ENCODE measurements at places on chromosomes 3 and 15.
A peak's percentile ranks its signal among the peaks of the same experiment; 100 is the strongest.

DNA sequence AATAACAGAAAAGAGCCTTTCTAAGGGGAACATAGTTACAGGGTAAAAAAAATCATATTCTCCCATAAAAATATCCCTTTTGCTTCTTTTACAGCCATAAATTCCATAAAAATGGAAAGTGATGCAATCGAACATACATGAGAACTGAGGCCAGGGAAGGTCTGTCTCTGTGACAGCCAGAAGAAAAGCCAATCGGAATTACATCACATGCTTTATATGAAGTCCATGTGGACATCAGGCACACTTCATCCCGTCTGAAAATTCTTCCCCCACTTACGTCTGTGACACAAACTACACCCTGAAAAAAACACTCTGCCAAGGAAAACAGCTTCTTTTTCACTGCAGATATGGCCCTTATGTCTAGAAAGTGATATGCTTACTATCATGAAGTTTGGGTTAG lies 323.5 kb downstream of the ERC2 start:
- DNase-seq: no peak
- no peaks in the 10 kb centered on the region for H3K4me1 ChIP-seq
- peak overlapping the region; percentile 12 for H3K27ac ChIP-seq
- no peaks in the 10 kb centered on the region for H3K27me3 ChIP-seq
- H3K36me3 ChIP-seq: no peaks in the 10 kb centered on the region
- H3K4me3 ChIP-seq: no peak overlapping the region

DNA sequence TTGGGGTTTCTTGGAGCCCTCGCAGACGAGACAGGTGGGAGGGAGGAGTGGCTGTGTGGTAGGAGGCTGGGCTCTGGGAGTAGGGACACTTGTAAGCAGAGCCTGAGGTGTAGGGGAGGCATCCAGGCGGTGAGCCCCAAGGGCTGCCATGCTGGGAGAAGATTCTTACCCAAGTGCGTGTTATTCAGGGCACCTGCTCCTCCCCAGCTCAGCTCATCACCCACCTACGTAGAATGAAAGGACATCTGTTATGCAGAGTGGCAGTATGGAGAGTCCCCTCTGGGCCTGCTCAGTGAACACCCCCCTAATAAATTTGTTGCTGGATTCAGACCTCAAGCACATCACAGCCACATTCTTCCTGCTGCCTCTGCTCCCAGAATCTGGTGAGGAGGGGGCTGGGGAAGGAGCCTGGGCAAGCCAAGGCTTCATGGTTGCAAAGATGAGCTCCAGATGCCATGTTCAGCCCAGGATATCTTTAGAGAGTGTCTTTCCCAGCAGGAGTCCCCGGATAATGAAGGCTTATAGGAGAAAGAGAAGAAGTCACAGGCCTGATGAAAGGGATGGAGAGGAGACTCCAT lies 261.8 kb downstream of the EPHB1 start:
- H3K4me3 ChIP-seq: no peak overlapping the region
- no peaks in the 10 kb centered on the region for H3K4me1 ChIP-seq
- DNase-seq: no peak
- H3K27me3 ChIP-seq: no peaks in the 10 kb centered on the region
- no peak overlapping the region for H3K27ac ChIP-seq
- H3K36me3 ChIP-seq: no peaks in the 10 kb centered on the region

GRCh38 chr15:36603987-36604386 lies 24.6 kb downstream of the CDIN1 start:
- no peak overlapping the region for H3K27ac ChIP-seq
- DNase-seq: no peak
- no peaks in the 10 kb centered on the region for H3K36me3 ChIP-seq

DNA sequence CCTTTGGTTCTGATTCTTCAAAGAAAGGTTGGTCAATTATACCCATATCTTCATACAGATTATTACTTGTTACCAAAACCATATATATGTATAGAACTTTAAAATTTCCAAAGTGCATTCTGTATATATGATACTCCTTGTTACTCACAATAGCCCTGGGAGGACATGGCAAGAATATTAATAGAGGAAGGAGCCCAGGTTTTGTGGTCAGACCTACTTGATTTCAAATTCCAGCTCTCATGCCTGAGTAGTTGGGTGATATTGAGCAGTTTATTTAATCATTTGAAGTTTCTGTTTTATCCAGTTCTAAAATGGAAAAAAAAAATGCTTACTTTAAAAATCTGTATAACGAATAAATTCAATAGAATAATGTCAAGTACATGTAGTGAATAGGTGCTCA lies 2.5 kb downstream of the IL1RAP start:
- H3K4me3 ChIP-seq: no peak overlapping the region
- no peaks in the 10 kb centered on the region for H3K27me3 ChIP-seq
- peaks cover 5% of the 10 kb centered on the region for H3K36me3 ChIP-seq
- H3K4me1 ChIP-seq: no peaks in the 10 kb centered on the region
- DNase-seq: no peak

- DNase-seq: no peak
- H3K4me3 ChIP-seq: no peak overlapping the region
- H3K27me3 ChIP-seq: no peaks in the 10 kb centered on the region
- no peak overlapping the region for H3K27ac ChIP-seq
- H3K36me3 ChIP-seq: no peaks in the 10 kb centered on the region
These were observed 86.6 kb downstream of the SNRK start for GRCh38 chr3:43372809-43373559.

GRCh38 chr3:52202384-52203077 lies 4.6 kb downstream of the ALAS1 start:
- peaks cover 87% of the 10 kb centered on the region for H3K4me1 ChIP-seq
- H3K27ac ChIP-seq: peak overlapping the region; percentile 2
- no peak for DNase-seq
- H3K4me3 ChIP-seq: no peak overlapping the region

GRCh38 chr15:92158426-92158825 lies 235.3 kb upstream of the ST8SIA2 start:
- no peaks in the 10 kb centered on the region for H3K4me1 ChIP-seq
- H3K36me3 ChIP-seq: no peaks in the 10 kb centered on the region

- DNase-seq: no peak
- H3K4me3 ChIP-seq: no peak overlapping the region
- H3K27me3 ChIP-seq: no peaks in the 10 kb centered on the region
- H3K27ac ChIP-seq: no peak overlapping the region
- no peaks in the 10 kb centered on the region for H3K4me1 ChIP-seq
These were observed 39.3 kb downstream of the IL1RAP start for GRCh38 chr3:190552969-190553759.

DNA sequence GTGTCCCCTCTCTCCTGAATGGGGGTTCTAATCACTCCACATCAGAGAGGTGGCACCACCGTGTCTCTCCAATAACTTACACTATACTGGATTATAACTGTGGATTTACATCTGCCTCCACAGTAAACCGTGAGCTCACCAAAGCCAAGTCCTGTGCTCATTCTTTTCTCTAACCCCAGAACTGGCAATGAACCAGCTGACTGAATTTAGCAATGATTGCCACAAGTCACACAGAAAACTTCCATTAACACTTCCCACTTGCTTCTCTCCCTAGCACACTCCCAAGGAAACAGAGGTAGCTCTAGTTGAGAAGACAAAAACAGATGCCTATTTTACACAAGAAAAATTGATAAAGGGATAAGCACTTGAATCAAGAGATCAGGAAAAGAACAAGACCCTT lies 361.3 kb downstream of the ULK4 start:
- no peaks in the 10 kb centered on the region for H3K27me3 ChIP-seq
- no peaks in the 10 kb centered on the region for H3K4me1 ChIP-seq
- no peak overlapping the region for H3K27ac ChIP-seq
- no peak for DNase-seq

DNA sequence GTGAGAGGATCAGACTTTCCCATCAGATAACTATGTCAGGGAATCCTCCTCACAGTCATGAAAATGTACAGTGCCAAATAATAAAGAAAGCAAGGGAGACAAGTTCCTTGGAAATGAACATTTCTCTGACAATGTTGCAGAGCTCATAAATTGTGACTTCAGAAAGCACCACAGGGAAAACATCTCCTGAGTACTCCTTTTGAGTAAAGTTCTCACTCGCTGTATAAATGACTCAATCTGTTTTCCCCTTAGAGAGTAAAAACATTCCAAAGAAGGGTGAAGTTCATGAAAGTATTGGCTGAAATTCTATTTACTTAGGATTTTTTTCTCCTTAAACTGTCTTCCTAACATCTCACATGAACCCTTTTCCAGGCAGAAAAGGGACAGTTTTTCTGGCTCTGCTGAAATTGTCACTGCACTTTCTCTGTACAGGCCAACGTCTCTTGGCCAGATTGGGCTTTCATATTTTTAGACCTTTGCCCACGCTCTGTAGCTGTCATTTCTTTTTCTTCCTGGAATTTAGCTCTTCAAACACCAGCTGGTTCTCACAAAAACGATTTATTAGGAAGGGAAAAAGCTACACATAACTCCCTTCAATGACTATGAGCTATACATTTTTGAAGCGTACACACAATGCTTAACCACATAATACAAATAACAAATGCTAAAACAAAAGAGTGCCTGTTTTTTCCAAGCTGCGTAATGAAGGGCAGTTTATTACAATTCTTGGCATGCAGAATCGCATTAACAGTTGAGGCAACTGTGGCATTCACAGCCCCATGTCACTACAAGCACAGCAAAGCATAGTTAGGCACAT lies 216.1 kb downstream of the ATP8B4 start:
- H3K4me3 ChIP-seq: no peak overlapping the region
- H3K27ac ChIP-seq: peak overlapping the region; percentile 86
- no peaks in the 10 kb centered on the region for H3K27me3 ChIP-seq
- H3K4me1 ChIP-seq: no peaks in the 10 kb centered on the region
- DNase-seq: no peak
- H3K36me3 ChIP-seq: no peaks in the 10 kb centered on the region

DNA sequence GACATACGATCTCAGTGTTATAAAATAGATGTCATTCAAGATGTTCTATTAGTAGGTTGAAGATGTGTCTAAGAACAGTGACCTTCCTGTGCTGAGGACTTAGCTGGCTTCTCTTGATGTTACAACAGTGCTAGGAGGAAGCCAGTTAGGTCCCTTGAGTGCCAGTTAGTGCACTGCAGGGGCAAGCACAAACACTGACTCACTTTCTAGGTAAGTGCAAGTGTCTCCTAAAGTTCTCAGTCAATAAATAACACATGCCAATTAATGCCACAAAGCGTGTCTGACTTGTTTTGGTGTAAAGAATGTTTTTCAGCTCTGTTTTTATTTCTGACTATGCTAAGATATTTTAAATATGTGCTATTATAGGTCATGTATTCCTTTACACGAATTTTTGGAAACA lies 211.8 kb downstream of the NAALADL2 start:
- H3K27ac ChIP-seq: no peak overlapping the region
- H3K4me3 ChIP-seq: no peak overlapping the region
- H3K36me3 ChIP-seq: no peaks in the 10 kb centered on the region
- no peaks in the 10 kb centered on the region for H3K4me1 ChIP-seq

DNA sequence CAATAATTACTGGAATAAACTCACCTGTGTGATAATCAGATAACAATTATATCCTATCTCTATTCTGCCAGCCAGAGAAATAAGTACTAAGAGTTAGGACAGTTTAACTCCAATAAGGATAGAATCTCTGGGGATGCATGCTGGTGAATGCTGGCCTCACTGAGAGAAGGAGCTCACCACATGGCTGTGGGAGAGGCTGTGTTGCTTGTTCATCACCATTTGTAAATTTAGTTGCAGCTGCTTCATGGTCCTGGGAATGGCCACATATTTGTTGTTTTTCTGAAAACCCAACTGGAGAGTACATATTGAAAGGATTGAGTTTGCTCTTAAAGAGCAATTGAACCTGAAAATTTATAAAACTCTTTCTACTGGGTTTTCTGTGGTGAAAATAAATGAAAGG lies 207.3 kb downstream of the NECTIN3 start:
- H3K4me3 ChIP-seq: no peak overlapping the region
- H3K27me3 ChIP-seq: no peaks in the 10 kb centered on the region
- H3K36me3 ChIP-seq: no peaks in the 10 kb centered on the region
- H3K27ac ChIP-seq: no peak overlapping the region

- no peaks in the 10 kb centered on the region for H3K4me1 ChIP-seq
- DNase-seq: no peak
- H3K4me3 ChIP-seq: no peak overlapping the region
- H3K36me3 ChIP-seq: no peaks in the 10 kb centered on the region
- H3K27me3 ChIP-seq: no peaks in the 10 kb centered on the region
- H3K27ac ChIP-seq: no peak overlapping the region
These were observed 241.9 kb upstream of the PEX5L start for GRCh38 chr3:180278583-180279188.

DNA sequence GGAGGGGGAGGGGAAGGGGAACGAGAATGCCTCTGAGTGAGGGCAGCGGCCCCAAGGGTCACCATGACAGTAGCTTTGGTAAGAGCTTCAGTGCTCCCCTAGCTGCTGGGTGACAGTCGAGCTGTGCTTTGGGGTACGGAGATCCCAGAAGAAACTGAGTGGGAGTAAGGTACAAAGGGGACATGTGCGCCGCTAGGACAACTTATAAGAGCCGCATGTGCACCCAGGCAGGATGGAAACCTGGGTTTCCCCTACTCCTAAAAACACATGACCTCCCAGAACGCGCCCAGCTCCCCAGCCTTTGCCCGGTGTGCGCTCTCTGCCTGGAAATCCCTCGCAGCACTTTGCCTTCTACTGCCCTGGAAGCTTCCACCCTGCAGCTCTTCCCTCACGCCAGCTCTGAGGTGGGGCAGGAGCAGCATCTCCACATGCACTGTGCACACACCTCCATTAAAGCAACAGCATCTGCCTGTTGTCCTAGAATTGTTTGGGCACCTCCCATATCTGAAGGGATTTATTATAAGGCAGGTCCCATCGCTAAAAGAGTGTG lies 232.2 kb downstream of the ADAMTS17 start:
- H3K27me3 ChIP-seq: no peaks in the 10 kb centered on the region
- DNase-seq: no peak
- H3K4me3 ChIP-seq: no peak overlapping the region

GRCh38 chr3:43996379-43997301 lies 245.0 kb upstream of the TOPAZ1 start:
- H3K4me3 ChIP-seq: no peak overlapping the region
- peaks cover 39% of the 10 kb centered on the region for H3K27me3 ChIP-seq
- no peak for DNase-seq
- H3K27ac ChIP-seq: no peak overlapping the region
- no peaks in the 10 kb centered on the region for H3K36me3 ChIP-seq
